ENCODE measurements at places on chromosomes 6 and 20.

- no peak for DNase-seq
Measured at GRCh38 chr6:37783025-37783855, 36.3 kb upstream of the ZFAND3 start.

DNA sequence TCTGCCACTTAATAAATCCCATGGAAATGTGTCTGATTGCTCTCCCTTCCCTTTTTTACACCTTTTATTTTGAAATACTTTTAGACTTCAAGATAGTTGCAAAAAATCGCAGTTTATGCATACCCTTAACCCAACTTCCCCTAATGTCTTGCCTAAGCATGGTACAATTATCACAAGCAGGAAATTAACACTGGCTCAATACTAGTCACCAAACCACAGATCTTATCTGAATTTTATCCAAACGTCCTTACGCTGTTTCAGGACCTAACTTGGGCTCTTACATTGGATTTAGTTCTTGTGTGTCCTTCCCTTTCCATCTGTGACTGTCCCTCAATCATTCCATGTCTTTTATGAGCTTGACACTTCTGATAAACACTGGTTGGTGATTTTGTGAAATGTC lies 146.3 kb downstream of the ZNF217 start:
- DNase-seq = no peak

GRCh38 chr6:159180001-159180400 lies 10.8 kb downstream of the FNDC1 start:
- DNase-seq = no peak

- DNase-seq = peak; percentile 55
Measured at GRCh38 chr6:99151634-99152346, 197.7 kb downstream of the FAXC start.

DNA sequence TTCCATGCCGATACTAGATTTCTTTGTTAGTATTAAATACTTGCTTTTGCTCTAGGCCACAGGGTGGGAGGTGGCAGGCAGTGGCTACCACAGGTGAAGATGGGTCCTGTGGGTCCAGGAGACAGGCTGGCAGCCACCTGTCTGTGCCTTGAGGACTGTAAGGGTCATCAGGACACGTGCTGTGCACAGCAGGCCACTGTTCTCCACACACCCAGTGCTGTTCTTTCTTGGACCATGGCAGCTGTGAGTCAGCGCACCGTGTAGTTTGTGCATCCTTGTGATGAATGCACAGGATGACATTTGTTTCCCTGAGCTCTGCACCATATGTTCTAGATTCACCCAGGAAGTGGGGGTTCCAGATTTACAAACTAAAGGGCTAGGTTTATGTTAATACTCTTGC lies 317.0 kb downstream of the ZFAND3 start:
- no peak for DNase-seq
